ENCODE measurements at places on chromosomes 5 and 9. TPM values are rescaled to one million over a fixed set of nuclear protein-coding genes. Genes with fewer than 3 reads are reported as not detected.

Gene ANGPTL2
- total RNA-seq = 93.9 TPM

Gene SPATA31D4
- total RNA-seq = not detected

Gene ARHGEF39
- total RNA-seq = 0.12 TPM

Gene PAEP
- not detected for total RNA-seq

Gene CDX1
- not detected for total RNA-seq

Gene IL13
- 0.24 TPM for total RNA-seq

Gene SH3TC2
- total RNA-seq = 1.5 TPM

Gene RANBP17
- 3.0 TPM for total RNA-seq

Gene ADAMTS19
- total RNA-seq = under 0.01 TPM

Gene SEMA5A
- 59.4 TPM for total RNA-seq

Gene SREK1IP1
- total RNA-seq = 17.5 TPM
